ENCODE measurements at places on chromosomes 2 and 18.

GRCh38 chr18:73009691-73010090, 141.9 kb upstream of the NETO1 start:
- peaks cover 3% of the 10 kb centered on the region for H3K27me3 ChIP-seq
- DNase-seq, result no peak
- no peak overlapping the region for H3K27ac ChIP-seq
- no peak overlapping the region for H3K4me3 ChIP-seq
- H3K36me3 ChIP-seq, result no peaks in the 10 kb centered on the region

DNA sequence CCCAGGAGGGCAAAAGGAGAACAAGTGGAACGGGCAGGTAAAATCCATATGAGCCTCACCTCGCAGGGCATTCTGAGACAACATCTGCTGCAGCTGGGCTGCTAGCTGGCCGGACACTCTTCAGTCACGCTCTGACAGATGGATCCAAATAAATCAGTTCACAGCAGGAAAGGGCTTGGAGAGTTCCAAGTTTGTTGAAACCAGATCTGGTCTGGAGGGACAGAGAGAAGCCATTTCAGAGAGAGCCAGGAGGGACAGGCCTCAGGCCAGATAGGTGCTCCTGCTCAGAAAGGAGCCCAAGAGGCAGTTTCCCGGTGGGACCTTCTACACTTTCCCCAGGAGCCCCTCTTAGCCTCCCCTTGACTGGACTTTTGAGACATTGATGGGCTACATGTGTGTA, 28.2 kb upstream of the TNP1 start:
- H3K4me1 ChIP-seq, result no peaks in the 10 kb centered on the region
- no peak overlapping the region for H3K4me3 ChIP-seq
- H3K27ac ChIP-seq, result no peak overlapping the region
- DNase-seq, result no peak
- peaks cover 6% of the 10 kb centered on the region for H3K36me3 ChIP-seq

DNA sequence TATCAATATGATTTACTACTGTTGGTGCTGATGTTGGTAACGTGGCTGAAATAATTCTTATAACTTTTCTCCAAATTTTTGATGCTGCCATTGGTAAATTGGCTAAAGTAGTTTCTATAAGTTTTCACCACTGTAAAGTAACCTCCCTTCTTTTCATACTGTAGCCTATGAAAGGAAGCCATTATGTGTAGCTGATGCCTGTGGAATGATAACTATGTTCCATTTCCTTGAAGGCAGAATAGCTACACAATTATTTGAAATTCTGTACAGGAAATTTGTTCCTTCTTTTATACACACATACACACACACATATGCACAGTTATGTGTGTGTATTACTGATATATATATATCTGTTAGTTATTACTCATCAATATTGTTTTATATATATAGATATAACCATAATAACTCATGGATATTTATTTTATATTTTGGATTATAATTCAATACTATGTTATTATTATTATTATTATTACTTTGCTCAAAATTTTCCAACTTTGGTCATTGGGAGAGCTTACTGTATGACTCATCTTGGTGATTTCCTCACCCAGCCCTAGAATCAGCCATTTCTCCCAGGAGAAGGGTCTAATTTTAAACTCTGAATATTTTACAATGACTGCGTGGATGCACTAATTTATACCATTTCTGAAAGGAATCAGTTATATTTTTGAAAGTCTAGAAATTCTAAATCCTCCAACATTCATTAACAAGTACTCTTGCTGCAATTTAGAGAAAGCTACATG, 1677.7 kb downstream of the SUCLG1 start:
- peaks cover 2% of the 10 kb centered on the region for H3K27me3 ChIP-seq
- H3K4me1 ChIP-seq, result no peaks in the 10 kb centered on the region
- no peak overlapping the region for H3K27ac ChIP-seq
- H3K4me3 ChIP-seq, result no peak overlapping the region
- H3K36me3 ChIP-seq, result no peaks in the 10 kb centered on the region
- DNase-seq, result no peak

DNA sequence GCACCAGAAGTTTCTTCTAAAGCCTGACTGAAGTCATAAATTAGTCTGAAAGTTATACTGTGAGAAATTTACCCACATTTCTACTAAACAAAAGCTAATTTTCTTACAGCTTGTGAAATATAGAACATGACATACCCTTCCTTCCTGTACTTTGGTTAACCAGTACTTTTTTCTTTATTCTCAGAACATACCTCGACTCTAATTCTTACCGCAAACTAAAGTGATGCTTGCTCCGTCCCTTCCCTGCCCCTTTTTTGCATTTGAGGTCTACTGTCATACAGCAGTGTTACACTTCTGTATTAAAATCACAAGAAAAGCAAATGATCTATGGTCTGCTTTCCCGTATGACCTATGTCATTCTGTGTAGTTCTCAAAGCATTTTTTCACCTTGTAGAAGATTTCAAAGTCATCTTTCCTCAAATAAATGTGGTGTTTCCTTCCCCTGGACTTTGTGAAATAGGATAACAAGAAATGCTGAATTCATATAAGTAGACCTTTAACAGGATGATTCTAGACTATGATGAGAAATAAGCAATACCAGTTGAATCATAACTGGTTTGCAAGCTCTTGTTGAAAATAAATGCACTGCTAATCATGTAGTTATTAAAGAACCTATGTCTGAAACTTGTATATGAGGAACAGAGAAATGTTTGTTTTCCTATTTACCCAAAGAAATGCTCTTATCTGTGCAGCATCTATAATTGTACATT, 30.4 kb downstream of the CYTIP start:
- H3K4me1 ChIP-seq, result no peaks in the 10 kb centered on the region
- no peaks in the 10 kb centered on the region for H3K36me3 ChIP-seq
- H3K27me3 ChIP-seq, result peaks cover 3% of the 10 kb centered on the region
- no peak overlapping the region for H3K4me3 ChIP-seq
- no peak overlapping the region for H3K27ac ChIP-seq
- DNase-seq, result no peak

DNA sequence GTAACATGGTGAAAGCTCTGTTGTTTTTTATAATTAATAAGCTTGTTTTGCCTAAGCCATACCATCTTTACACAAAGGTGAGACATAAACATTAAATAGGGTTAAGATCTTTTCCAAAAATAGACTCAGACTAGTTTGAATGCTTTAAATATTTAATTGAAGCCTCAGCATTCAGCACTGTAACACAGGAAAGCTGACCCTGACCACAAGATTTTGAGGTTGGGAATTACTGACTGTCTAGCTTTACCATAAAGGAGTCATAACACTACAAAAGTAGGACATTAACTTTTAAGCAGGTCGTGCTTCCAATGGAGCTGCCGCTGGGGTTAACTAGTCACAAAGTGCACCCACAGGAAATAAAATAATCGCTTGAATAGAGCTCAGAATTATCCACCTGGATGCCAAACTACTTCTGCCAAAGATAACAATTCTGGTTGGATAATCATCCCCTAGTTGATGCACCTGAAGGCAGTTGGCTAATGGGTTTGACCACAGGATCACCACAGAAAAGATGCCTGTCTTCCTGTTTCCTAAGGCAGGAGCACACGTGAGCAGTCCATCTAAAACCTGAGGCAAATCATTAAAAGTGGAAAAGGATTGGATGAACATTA, 106.2 kb downstream of the COBLL1 start:
- H3K4me3 ChIP-seq, result no peak overlapping the region
- no peak overlapping the region for H3K27ac ChIP-seq
- DNase-seq, result no peak
- peaks cover 55% of the 10 kb centered on the region for H3K4me1 ChIP-seq
- 0 out of 2 replicates have a peak, but pooled peaks cover 2% of the 10 kb centered on the region for H3K27me3 ChIP-seq

DNA sequence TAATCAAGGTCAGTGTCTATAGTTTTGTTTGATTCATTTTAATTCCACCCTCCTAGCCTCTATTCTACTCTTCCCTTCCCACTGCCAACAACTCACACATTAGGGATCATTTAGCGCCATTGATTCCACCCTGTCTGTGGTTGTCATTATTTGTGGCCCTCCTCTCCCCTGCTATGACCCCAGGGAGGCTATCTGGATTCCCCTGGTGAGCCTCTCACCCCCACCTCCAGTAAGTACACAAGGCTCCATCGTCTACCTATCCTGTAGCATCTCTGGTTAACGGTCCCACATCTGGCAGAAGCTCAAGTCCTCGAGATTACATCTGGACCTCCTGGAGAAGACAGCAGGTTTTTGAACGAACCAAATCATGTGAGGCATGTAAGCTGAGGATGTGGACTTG, 27.4 kb downstream of the UPP2 start:
- H3K27ac ChIP-seq, result no peak overlapping the region
- DNase-seq, result no peak
- H3K4me1 ChIP-seq, result no peaks in the 10 kb centered on the region

DNA sequence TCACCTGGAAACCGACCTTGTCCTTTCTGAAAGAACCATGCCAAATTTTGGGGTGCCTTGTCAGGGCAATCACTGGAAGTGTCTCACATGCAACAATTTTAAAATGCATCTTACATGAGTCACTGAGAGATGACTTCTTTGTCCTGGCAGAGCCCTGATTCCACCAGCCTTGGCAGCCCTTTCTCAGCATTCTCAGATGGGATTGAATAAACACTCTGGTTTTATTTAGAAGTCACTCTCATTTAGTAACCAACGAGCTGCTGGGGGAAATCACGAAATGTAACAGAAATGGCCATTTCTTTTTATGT, 3.8 kb upstream of the ATP8B1 start:
- H3K36me3 ChIP-seq, result peaks cover 14% of the 10 kb centered on the region
- peak overlapping the region; percentile 89 for H3K27ac ChIP-seq
- H3K4me1 ChIP-seq, result peaks cover 67% of the 10 kb centered on the region

DNA sequence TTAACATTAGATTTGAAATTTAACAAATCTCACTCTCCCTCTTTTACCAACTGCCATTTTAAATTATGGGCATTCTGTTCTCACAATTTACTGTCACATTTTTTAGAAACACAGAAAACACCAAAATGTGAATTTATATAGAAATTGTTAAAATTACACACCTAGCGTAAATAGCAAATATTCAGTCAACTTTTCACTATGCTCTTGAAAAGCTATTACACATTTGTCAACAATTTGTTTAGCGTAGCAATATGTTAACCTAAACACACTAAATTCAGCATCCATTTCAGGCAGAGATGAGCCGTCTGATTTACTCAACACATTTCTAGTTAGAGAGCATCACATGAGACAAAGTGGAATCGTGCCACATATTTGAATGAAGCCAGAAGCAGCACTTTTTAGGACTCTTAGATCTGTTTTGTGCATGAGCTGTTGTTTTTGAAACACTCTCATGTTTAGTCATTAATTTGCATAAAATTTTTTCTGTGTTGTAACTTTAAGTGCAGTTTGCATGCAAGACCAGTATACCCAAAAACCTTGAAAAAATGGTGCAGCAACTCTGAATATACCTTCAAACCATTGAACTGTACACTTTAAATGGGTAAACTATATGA, 8.2 kb downstream of the TTC32 start:
- H3K36me3 ChIP-seq, result peaks cover 9% of the 10 kb centered on the region
- no peaks in the 10 kb centered on the region for H3K27me3 ChIP-seq
- peaks cover 38% of the 10 kb centered on the region for H3K4me1 ChIP-seq

- peaks cover 12% of the 10 kb centered on the region for H3K4me1 ChIP-seq
- peaks cover 12% of the 10 kb centered on the region for H3K27me3 ChIP-seq
These were observed 30.8 kb downstream of the FBXO48 start for GRCh38 chr2:68436270-68436669.

DNA sequence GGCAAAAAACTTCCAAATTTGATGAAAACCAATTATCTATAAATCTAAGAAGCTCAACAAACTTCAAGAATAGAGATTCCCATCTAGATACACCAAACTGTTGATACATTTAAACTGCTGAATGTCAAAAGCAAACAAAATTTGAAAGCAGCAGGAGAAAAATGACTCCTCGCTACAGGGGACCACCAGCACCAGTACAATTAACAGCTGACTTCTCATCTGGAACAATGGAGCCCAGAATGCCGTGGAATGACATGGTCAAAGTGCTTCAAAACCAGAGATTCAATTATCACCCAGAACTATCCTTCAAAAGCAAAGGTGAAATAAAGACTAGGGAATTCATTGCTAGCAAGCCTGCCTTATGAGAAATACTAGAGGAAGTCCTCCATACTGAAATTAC, 11.6 kb downstream of the SRSF7 start:
- H3K27me3 ChIP-seq, result no peaks in the 10 kb centered on the region
- H3K27ac ChIP-seq, result peak overlapping the region; percentile 43
- peaks cover 12% of the 10 kb centered on the region for H3K4me1 ChIP-seq
- DNase-seq, result no peak

GRCh38 chr2:160551259-160551658, 57.7 kb upstream of the RBMS1 start:
- H3K36me3 ChIP-seq, result peaks cover 5% of the 10 kb centered on the region
- H3K27me3 ChIP-seq, result no peaks in the 10 kb centered on the region
- H3K4me3 ChIP-seq, result no peak overlapping the region
- DNase-seq, result no peak
- H3K27ac ChIP-seq, result no peak overlapping the region

DNA sequence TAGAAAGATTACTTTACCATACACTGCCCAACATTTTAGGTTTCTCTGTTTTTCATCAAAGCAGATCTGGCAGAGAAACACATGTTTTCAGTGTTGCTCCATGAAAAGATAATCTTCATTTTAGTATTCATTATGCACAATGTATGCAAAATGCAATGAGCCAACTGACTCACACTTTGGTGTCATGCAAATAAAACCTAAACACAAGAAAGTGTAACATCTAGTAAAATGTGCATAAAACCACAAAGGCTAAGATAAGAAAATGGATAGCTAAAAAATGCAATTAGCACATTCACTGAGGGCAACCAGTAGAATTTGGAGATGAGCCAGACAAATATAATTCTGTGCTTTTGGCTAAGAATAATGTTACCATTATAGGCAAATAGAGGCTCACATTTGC, 203.5 kb upstream of the UBE2E3 start:
- no peaks in the 10 kb centered on the region for H3K27me3 ChIP-seq
- no peak overlapping the region for H3K4me3 ChIP-seq
- peak; percentile 4 for DNase-seq
- H3K4me1 ChIP-seq, result peaks cover 17% of the 10 kb centered on the region
- H3K27ac ChIP-seq, result no peak overlapping the region
- no peaks in the 10 kb centered on the region for H3K36me3 ChIP-seq

DNA sequence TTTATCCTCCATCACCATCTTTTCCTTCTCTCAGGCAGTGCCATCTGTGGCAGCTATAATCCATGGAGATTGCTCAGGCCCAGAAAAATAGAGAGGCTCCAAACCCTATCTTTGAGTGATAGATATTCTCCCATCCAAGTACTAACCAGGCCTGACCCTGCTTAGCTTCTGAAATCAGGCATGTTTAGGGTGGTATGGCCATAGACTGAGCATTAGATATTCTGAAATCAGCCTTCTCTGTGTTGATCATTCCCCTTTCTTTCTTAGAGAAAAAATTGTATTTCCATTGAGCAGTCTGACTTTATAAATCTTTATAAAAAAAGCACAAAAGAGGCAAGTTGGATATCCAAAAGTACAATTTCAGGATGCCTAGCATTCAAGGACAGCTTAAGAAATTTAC, 131.5 kb upstream of the ACVR2A start:
- H3K27ac ChIP-seq, result no peak overlapping the region
- no peak overlapping the region for H3K4me3 ChIP-seq
- no peaks in the 10 kb centered on the region for H3K36me3 ChIP-seq
- no peak for DNase-seq

DNA sequence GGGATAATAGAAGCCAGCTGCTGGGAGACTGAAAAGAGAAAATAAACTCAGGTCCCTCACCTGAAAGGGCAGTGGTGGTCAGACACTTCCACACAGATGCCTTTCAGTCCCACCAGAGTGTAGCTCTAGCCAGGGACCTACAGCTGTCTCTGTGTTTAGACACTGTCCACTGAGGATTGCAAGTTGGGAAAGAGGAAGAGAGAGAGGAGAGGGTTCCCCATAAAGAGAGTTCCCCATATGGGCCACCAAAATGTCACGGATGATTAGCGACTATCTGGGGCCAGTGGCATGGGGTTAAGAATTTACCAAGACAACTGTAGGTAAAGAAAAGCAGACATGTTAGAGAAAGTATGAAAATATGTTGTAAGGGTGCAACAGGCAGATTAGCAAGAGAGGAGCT, 36.7 kb upstream of the SKA1 start:
- no peak overlapping the region for H3K27ac ChIP-seq
- H3K4me3 ChIP-seq, result no peak overlapping the region
- no peak for DNase-seq
- H3K27me3 ChIP-seq, result peaks cover 12% of the 10 kb centered on the region

Measured in HFFc6 (cell line).